GM23248 (cell line): ENCODE measurements at places on chromosomes 4 and X. TPM values are rescaled to one million over a fixed set of nuclear protein-coding genes. Genes with fewer than 3 reads are reported as not detected.

The PCSK1N gene
- total RNA-seq = 0.89 and 3.1 TPM in 2 replicates

The BST1 gene
- 32.6 and 33.3 TPM in 2 replicates for total RNA-seq

The HMX1 gene
- not detected in 2 replicates for total RNA-seq

The MAGEA2B gene
- not detected in 2 replicates for total RNA-seq

- DNase-seq = no peak
Measured at GRCh38 chrX:69032601-69033000, 132.7 kb downstream of the PJA1 start.

- DNase-seq = no peak
Measured at GRCh38 chrX:662126-662525, 31.5 kb downstream of the SHOX start.

- peak; percentile 19 for DNase-seq
Measured at GRCh38 chr4:86960557-86960961, 25.7 kb downstream of the AFF1 start.

GRCh38 chrX:46209768-46210167, 335.5 kb downstream of the ZNF674 start:
- no peak for DNase-seq

DNA sequence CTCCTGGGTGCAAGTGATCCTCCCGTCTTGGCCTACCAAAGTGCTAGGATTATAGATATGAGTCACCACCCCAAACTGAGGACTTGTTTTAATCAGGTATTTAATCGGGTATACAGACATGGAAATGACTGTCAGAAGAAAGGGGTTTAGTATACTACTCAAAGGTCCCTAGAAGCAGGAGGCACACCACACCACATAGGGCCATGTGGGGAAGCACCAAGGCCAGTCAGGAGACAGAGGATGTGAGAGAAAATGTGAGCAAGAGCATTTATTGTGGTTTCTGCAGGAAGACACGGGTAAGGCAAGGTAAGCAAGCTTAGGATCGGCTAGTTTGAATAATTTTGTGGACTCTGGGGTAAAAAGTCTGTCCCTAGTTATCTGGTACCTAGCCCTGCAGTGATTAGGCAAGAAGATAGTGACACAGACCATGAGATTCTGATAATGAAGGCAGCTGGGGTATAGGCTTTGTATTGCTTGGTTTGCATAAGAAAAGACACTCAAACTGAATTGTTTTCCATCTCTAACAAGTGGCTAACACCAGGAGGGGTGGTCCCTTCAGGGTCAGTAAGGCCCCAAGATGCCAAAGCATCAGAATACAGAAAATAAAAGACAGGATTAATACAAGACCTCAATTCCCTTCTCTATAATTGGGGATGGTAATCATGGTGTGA, 408.8 kb upstream of the F9 start:
- DNase-seq = no peak

- DNase-seq = no peak
Measured at GRCh38 chrX:136754651-136755050, 26.1 kb downstream of the ARHGEF6 start.

DNA sequence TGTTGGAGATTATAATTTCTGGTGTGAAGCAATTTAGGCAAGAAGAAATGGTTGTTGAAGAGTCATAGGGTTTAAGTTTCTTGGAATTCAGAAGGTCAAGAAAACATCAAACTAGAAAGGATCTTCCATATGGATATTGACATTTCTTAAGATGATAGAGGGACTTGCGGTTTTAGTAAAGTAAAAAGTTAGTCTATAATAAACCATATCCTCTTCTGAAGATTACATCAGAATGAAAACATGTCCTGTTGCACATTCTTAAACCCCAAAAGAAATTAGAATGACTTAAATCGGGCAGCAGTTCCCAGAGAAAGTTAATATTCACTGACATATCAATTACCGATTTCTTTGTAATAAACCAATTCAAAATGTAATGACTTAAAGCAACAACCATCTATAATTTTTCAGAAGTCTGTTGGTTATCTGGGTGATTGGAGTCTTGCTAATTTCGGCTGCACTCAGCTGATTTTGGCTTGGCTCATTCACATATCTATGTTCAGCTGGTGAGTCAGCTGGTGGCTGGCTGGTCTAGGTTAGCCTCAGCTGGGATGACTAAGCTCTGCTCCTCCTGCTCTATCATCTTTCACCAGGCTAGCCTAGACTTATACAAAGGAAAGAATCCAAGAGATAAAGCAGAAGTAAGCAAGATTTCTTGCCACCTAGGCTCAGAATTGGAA, 24.4 kb upstream of the DYNLT3 start:
- peak; percentile 93 for DNase-seq

- DNase-seq = peak; percentile 72
Measured at GRCh38 chrX:40174854-40175510, 77.2 kb upstream of the BCOR start.

DNA sequence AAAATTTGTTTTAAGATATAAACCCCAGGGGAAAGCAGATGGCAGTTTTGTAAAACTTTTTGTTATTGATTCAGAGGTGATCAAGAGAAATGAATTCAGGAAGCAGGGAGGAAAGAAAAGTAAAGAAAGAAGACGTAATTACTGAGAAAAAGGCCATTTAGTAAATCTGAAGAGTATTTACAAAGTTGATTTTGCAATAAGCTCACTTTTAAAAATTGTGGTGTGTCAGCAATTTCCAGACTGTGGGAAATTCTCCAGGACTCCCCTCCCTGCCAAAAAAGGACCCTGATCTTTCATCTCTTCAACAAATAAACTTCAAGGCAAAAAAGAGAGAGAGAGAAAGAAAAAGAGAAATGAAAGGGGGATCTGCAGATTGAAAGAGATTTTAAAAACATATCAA, 36.6 kb downstream of the PCYT1B start:
- no peak for DNase-seq

DNA sequence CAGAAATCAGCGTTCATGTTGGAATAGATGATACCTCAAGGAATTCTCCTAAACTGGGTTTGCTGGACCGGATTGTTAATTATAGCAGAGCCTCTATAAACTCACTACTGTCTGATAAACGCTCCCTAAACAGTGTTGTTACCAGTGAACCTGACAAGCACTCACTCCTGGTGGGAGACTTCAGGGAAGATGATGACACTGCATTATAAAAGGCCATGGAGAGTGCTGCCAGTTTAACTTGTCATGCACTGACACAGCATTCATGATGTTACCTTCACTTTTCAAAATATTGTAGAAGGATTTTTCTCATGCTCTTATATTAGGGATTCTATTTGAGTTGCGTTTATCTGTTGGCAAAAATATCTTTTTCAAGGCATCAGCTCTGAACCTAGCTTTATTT, 57.7 kb upstream of the PGK1 start:
- DNase-seq = no peak

DNA sequence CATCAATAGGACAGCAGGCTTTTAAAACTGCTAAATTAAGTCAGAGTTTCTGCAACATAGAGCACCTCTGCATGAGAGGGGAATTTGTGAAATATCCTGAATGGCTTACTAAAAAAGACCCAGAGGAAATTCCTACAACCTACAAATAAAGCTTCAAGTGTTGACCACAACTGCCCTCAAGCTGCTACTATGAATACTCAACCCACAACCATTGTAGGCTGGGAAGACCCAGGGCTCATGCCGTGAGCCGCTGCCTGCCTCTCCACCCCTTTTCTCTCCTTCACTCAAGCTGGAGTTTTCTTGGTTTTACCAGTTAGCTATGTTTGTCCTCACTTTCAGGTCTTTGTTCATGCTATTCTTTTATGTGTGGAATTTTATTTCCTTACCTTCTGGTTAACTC, 151.6 kb downstream of the EMCN start:
- DNase-seq = no peak
